ENCODE measurements at places on chromosomes 4 and X.

DNA sequence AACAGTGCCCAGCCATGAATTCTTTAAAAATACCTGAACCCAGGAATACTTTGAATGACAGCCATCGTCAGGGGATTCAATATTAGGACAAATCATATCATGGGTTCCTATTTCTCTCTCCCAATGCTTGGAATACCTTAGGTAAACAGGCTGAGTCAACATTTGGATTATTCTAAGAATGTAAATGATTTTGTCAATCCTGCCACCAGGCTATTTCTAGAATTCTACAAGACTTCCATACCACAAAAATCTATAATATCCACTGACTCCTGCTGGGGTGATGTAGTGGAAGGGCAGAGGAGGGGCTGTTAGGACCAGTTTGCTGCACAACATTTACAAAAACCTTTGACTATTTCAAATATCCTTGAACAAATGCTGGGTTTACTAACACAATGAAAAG, 65.2 kb downstream of the IGFBP7 start:
- no peak for DNase-seq

- DNase-seq: no peak
Measured at GRCh38 chr4:7839856-7840255, 99.8 kb downstream of the AFAP1 start.

DNA sequence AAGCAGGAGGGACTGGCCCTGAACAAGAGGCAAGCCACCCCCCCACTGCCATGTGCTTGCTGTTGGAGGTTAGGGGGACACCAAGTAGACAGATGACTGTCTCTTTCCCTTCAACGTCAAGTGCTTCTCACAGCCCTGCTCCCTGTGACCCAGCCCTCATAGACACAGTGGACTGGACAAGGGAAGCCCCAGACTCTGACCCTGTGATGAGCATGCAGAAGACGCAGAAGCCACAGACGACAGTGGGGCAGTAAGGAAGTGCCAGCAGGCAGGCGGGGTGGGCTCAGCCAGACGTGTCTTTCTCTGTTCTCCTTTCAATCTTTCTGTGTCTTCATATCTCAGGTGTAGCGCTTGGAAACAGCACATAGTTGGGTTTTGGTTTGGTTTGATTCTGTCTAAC, 2.4 kb upstream of the L1CAM start:
- DNase-seq: no peak

DNA sequence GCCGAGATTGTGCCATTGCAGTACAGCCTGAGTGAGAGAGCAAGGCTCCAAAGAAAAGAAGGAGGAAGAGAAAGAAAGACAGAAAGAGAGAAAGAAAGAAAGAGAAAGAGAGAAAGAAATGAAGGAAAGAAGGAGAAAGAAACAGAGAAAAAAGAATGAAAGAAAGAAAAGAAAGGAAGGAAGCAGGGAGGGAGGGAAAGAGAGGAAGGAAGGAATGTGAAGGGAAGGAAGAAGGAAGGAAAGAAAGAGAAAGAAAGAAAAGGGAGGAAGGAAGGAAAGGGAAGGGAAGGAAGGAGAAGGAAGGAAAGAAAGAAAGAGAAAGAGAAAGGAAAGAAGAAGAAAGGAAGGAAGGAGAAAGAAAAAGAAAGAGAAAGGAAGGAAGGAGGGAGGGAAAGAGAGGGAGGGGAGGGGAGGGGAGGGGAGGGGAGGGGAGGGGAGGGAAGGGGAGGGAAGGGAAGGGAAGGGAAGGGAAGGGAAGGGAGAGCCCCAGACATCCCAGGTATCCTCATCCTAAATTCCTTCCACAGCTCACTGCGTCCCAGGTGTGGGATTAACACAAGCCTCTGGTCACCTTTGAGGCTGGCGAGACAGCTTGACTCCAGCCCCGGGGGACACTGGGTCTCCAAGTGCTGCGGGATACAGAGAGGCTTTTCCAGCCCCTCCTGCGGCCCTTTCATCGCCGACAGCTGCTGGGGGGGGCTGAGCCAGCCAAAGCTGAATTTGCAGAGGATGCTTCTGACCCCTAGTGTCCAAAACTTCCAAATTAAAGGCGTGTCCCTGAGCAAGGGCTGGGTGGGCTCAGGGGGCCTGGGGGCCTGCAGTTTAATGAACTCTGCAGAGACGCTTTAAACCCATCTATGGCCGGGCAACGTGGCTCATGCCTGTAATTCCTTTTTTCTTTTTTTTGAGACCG, 24.2 kb upstream of the CSF2RA start:
- DNase-seq: no peak

GRCh38 chr4:188573104-188573503, 433.9 kb downstream of the TRIML1 start:
- no peak for DNase-seq

GRCh38 chr4:136800248-136800647, 732.0 kb downstream of the PCDH18 start:
- no peak for DNase-seq
